ENCODE measurements at places on chromosomes 3 and 15.
A peak's percentile ranks its signal among the peaks of the same experiment; 100 is the strongest.

- no peak for DNase-seq
Observed at GRCh38 chr3:129975705-129976048, 1.2 kb downstream of the TRH start.

DNA sequence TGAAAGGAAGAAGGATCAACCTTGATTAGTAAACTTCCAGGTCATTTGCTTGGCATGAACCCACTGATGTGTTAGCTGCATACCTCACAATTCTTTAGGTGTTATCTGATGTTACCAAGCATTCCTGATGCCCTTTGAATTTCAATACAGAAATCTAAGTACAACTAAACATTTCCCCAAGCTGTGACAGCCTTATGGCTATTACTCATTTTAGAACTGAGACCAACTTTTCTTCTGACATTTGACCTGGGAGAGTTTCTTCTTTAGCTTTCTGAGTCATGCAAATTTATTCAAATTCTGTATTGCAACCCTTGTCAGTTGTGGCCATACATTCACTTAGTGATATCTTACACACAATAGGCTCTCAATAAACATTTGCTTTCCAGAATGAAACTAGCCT is 124.3 kb downstream of the TIGIT start:
- DNase-seq: no peak

GRCh38 chr3:67715971-67716370 is 61.6 kb upstream of the SUCLG2 start:
- DNase-seq: no peak

- DNase-seq: peak; percentile 10
Observed at GRCh38 chr3:185250247-185250646, 3.6 kb downstream of the EHHADH start.

DNA sequence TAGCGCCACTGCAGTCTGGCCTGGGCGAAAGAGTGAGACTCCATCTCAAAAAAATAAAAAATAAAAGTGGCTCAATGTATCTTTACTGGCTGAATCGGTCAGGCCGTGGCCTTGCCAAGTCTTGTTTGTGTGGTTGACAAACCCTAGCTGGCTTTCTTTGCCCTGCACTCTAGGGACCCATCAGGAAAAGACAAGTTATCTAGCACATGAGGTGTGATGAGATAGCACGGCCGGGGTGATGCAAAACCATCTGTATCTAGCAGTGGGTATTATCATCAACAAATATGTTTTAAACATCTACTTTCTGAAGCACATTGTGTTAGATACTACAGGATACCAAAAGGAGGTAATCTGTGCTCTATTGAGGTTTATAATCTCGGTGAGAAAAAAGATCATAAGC is 3.9 kb upstream of the DPP8 start:
- DNase-seq: peak; percentile 78
